ENCODE measurements at places on chromosomes 5 and 9. TPM values are rescaled to one million over a fixed set of nuclear protein-coding genes. Genes with fewer than 3 reads are reported as not detected.

APBB3 gene
- total RNA-seq, result 22.2 TPM

DNA sequence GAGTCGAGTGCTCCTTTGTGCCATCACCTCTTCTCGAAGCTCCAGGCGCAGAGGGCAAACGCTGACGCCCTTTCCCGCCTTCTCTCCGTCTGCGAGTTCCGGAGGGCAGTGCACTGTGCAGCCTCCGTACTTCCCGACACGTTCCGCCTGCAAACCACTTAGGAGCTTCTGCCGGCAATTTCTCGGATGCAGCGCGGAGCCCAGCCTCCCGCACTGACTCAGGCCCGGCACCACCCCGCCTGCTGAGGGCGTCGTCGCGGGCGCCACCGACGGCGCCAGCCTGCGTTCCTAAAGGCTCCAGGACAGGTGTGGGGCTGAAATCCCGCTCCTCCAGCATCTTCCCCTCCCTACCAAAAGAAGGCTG is 9.3 kb upstream of the TRIM36 start:
- DNase-seq, result no peak

DNA sequence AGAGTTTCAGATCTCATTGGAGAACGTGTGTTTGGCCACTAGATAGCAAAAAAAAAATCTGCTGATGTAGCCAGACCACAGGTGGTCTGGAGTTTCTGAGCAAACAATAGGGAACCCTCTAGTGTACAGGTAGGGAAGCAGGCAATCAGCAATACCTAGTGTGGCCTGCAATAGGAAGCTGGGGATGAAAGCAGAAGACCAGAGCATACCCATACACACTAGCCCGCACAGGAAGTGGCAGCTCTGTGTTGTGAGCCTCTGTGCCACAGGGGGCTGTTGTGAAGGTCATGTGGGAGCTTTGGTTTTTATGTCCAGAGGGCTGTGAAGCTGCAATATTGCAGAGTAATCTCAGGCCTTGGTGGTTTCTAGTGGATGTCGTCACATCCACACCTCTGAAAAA is 81.2 kb downstream of the MTAP start:
- no peak for DNase-seq

PCDHGC5 gene
- total RNA-seq, result 3.3 TPM

DNA sequence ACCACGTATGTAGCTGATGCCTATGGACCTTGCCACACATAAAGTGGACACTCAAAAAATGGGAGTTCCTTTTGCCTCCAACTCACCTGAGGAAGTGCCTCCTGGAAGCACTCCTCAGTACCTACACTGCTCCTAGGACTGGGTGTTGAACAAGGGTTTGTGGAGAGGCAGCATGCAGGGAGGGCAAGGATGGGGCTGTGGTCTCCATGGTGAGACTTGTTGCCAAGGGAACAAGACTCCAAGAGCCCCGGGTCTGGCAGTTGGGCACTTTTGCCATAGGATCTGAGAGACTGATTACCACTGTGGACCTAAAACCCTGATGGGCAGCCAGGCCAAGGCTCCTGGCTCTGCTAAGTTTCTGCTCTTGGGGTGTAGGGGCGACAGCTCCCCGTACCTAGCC is 6.9 kb upstream of the NR5A1 start:
- DNase-seq, result no peak

RASA1 gene
- total RNA-seq, result 54.2 TPM

FAM81B gene
- 2.6 TPM for total RNA-seq

GRCh38 chr9:35669331-35670145 is 4.2 kb upstream of the CA9 start:
- DNase-seq, result no peak

SLCO4C1 gene
- total RNA-seq, result 0.73 TPM

DNA sequence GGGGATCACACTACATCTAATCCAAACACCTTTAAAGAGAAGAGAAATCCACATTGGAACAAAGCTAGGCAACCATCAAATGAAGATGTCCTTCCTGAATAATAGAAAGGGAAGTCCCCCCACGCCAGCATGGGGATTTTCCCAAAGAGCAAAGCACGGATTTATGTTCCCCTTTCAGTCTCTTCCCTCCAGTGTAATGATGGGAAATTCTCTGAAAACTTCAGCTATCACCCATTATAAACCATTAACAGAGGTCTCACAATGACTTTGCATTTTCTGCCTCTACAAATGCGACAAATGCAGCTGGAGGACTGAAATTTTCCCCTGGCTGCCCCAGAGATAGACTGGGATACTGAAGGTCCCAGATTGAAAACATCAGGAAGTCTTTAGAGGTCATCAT is 368.7 kb downstream of the EFNA5 start:
- no peak for DNase-seq

- no peak for DNase-seq
These were observed 233.0 kb upstream of the SGCD start for GRCh38 chr5:156094001-156094400.

VPS13A gene
- total RNA-seq, result 62.2 TPM

Measured in breast epithelium (tissue), 4 donors.